ENCODE measurements at places on chromosomes 1 and 21.
A peak's percentile ranks its signal among the peaks of the same experiment; 100 is the strongest.

GRCh38 chr1:116372651-116373430, at the start of gene ATP1A1:
Gene ATP1A1 (plus strand): TSS chr1:116373244. CDS start chr1:116373512, 268 bp downstream.
- peak; percentile 78 for DNase-seq

DNA sequence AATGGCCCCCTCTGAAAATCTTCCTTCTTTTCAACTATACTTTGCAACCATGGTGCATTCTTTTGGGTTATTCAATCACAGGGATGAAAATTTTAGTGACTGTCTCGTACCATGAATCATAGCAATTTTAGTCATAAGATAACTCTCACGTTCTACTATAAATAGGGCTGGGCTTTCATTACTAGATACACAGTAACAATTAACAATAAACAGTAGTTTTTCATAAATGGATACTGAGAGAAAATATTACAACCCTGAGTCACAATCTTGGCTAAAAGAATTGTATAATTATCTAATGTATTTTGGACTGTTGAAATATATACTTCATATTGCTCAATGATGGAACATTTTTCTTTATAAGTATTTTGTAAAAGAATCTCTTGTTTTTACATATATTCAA, 96.1 kb downstream of the TEX35 start:
- no peak for DNase-seq

GRCh38 chr1:81126989-81127581, 673.6 kb upstream of the ADGRL2 start:
- DNase-seq, result no peak

GRCh38 chr1:157956732-157957131, 36.7 kb upstream of the KIRREL1 start:
- DNase-seq, result no peak

GRCh38 chr1:206006946-206007345, 3.8 kb upstream of the RAB7B start:
- DNase-seq, result no peak

DNA sequence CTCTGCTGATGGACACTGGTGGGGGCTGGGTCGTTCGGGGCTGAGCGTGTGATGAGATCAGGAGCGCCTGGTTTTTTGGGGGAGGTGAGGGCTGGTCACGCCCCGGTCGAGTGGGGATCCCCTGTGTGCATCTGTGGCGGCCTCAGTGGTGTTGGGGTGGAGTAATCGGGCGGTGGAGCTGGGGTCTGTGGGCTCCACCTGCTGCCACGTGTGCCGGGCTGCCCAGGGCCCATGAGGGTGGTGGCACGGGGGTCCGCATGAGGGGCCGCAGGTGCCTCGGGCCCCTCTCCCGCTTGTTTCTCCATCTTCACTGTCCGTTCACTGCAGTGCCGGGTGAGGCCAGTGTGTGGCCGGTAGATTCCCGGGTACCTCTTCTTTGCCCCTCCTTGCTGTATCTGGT, 17.2 kb downstream of the PRKCZ start:
- DNase-seq, result no peak

GRCh38 chr1:46804926-46805325, 6.1 kb downstream of the CYP4B1 start:
- DNase-seq, result no peak

DNA sequence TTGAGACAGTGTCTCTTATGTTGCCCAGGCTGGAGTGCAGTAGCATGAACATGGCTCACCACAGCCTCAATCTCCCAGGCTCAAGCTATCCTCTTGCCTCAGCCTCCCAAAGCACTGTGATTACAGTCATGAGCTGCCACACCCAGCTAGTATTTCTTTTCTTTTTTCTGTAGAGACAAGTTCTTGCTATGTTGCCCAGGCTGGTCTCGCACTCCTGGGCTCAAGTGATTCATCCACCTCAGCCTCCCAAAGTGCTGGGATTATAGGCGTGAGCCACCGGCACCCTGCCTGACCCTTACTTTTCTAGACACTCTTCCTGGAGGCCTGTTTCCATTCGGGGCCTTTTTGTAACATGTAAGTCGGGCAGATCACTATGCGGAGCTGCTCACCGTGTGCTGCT, 30.1 kb upstream of the SRP9 start:
- no peak for DNase-seq

DNA sequence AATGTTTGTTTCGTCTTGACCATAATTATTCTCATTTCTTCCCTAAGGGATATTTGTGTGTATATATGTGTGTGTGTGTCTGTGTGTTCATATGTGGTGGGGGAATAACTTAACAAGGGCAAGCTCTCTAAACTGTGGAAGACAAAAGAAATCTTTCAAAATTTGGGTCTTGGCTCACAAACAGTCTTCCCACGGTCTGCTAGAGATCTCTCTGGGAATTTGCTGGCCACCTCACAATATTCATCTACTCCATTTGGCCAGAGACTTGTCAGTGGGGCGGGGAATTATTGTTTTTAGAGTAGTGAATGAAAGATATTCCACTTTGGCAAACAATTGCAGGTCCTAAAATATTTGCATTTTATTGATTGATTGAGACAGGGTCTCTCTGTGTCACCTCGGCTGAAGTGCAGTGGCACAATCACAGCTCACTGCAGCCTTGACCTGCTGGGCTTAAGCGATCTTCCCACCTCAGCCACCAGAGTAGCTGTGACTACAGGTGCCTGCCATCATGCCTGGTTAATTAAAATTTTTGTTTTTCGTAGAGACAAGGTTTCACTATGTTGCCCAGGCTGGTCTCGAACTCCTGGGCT, 8.0 kb upstream of the EIF2B3 start:
- no peak for DNase-seq

DNA sequence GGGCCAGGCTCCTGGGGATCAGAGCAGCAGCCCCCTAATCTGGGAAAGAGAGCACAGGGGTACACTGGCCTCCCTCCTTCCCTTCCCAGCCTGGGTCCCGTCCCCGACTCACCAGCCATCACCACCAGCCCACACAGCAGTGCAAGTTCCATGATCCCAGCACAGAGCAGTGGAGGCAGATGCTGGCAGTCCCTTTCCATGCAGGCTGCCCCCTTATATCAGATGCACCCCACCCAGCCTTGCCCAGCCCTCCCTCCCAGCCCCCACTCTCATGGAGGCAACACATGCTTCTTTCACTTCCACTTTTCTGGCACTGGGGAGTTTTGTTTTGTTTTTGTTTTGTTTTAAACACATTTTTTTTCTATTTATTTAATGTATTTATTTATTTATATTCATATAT, at the start of gene PLA2G2D:
TSS of gene PLA2G2D (minus strand) at position 190 of the 400 bp plus-strand sequence. CDS start at position 152, 38 bp downstream.
- DNase-seq, result no peak

- DNase-seq, result no peak
Measured at GRCh38 chr1:41955461-41956159, 36.9 kb upstream of the HIVEP3 start.

DNA sequence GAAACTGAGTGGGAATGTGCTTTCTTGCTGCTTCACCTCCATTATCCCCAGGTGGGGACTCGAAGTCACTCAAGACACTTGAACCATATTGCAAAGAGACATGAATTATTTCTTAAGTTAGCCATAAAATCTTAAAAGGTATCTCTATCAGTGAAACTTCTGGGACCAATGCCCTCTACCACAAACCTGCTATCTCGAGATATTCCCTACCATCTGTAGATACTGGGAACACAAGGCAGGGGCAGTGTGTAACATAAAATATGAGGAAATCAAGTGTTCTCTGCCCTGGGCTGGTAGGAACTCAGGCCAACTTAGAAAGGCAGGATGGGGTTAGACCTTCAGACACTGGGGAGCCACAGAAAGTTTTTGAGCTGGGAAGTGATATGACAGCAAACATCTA, 1.3 kb upstream of the CD58 start:
- DNase-seq, result no peak

- DNase-seq, result no peak
Measured at GRCh38 chr1:81606656-81607055, 194.1 kb upstream of the ADGRL2 start.

DNA sequence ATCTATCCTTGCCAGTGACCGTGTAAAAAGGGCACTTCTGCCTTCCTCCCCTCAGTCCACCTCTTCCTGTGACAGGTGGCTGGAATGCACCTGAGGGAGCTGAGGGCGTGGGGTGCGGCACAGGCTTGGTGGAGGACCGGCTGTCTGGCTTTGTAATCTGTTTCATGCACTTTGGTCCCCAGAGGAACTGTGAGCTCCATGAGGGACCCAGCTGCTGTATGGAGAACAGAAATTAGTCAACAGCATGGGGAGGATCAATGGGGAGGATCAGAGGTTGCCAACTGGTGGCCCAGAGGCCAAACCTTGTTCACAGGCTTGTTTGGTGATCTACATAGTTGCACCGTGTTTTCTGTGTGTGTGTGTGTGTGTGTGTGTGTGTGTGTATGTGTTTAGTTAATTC, 19.0 kb upstream of the LUZP1 start:
- no peak for DNase-seq

- no peak for DNase-seq
Measured at GRCh38 chr1:245166471-245166885, 11.7 kb downstream of the KIF26B start.

DNA sequence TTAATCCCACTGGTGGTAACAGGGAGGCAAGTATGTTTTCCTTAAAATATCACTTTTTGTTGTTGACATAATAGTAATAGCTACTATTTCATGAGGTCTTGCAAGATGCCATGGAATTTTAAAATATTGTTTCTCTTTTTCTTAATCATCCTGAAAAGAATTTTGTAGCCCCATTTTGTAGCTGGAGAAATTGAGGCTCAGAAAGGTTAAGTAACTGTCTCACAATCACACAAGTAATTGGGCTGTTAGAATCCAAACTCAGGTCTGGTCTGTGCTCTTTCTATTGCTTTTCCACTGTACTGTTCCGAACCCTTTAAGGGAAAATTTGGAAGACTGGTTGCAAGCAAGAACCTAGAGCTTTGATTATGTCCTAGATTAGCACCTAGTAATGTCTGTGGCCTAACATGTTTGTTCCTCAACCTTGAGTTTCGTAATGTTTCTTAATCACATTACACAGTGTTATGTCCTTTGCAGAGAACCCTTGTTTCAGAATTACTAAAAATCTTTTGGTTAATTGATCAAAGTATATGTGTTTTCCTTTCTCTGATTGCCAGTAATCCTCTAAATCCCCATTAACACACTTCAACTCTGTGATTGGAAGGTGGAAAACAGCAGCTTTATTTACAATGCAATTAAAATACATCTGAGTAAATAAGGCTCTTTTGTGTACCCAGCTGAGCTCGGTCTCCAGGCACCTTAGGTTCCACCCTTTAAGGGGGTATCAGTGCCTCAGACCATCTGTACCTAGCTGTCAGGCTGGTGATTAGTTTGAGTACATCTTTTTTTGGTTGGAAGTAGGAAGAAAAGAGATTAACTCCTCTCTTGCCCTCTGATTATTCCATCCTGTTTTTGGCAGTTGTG, 10.4 kb downstream of the LRRC42 start:
- DNase-seq, result peak; percentile 58

GRCh38 chr1:160058087-160058486, 11.9 kb downstream of the KCNJ10 start:
- no peak for DNase-seq

Measured in AML-193 (cell line).